ENCODE measurements at places on chromosomes 7 and 10.

DNA sequence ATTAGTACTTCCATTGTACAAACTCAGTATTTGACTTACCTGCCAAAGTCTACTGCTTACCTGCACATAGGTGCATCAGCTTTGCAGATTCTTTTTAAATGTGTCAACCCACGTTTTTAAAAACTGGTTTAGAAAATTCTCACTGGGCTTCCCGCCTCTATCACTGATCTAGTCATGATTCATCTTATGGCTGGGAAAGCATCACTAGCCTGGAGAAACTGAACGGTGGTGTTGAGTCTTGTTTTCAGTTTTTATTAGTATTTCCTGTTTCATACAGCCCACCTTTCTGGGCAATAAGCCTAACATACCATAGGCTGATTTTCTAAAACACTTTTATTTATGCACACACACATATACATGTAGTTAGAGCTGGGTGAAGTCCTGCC, 19.7 kb downstream of the DOCK1 start:
- DNase-seq: no peak

- no peak for DNase-seq
Observed at GRCh38 chr7:157150882-157151281, 12.2 kb downstream of the UBE3C start.

- no peak for DNase-seq
Observed at GRCh38 chr10:125017547-125018298, 75.8 kb downstream of the ZRANB1 start.

DNA sequence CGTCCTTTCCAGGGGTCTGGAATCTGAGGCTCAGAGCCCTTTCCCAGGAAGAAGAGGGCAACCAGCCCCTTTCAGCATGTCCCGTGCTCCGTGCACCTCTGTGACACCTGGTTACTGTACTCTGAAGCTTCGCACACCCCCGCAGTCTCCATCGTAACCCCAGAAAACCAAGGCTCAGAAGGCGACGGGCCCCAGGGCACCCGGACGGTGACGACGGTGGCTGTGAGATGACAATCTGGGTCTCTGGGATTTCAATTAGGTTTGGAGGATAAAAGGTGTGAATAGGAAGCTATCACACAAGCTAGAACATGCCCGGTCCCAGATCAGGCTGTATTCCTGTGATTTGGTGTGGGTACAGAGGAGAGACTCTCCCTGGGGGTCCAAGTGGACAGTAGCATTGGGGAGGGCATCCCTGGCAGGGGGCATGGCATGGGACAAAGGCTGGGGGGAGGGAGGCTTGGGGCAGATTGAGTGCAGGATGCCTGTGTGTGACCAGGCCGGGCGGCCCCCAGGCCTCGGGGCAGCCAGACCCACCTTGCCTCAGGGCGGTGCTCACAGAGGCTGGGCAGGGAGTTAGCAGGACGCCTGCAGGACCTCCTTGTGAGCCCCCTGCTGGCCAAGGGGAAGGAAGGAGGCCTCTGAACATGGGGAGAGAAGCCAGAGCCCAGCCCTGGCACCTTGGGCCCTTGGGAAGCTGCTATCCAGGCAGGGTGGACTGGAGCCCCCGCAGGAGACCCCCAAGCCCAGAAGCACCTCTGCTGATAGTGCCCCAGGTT, 23.4 kb upstream of the PSMG3 start:
- DNase-seq: no peak

- no peak for DNase-seq
Observed at GRCh38 chr7:132789281-132789680, 213.0 kb upstream of the PLXNA4 start.

DNA sequence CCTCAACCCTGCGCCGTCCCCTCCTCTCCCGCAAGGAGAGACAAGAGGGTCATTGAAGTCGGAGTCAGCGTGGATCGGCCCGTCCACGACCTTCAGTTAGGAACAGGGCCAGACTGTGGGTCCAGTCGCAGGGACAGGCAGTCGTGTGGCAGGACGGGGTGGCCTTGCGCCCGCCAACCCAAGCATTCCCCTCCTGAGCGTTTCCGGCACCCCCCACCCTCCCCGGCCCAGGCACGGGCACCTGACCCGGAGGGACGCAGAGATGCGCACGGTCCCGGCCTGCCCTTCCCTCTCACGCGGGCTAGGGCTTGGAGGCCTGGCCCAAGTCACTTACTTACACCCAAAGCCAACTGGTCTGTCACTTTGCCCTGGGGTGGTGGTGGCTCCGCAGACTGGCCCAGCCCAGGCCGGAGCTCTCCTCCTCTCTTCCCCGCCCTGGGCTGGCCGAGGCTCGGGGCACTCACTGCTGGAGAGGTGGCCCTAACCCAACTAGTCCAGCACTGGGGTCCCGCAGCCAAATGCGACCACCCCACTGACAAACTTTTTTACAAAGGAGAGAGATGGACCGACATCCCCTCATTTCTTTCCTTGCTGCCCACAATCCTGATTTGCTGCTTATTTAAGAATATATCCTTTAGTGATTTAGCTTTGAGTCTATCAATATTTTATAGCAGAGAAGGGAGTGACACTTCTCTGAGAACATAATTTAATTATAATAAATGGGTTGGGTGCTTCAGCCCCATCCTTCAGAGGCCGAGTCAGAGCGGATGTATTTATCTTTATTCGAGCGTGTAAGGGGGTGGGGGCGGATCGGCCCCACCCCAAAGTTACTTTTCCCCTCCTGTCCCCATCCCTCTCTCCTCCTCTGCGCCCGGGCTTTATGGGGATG, 1.2 kb upstream of the UNCX start:
- DNase-seq: no peak
